ENCODE measurements at places on chromosomes 3 and 15.

- DNase-seq = no peak
Observed at GRCh38 chr3:86845726-86846125, 145.2 kb downstream of the VGLL3 start.

GRCh38 chr15:98881526-98882520 is 125.8 kb downstream of the PGPEP1L start:
- DNase-seq = no peak

DNA sequence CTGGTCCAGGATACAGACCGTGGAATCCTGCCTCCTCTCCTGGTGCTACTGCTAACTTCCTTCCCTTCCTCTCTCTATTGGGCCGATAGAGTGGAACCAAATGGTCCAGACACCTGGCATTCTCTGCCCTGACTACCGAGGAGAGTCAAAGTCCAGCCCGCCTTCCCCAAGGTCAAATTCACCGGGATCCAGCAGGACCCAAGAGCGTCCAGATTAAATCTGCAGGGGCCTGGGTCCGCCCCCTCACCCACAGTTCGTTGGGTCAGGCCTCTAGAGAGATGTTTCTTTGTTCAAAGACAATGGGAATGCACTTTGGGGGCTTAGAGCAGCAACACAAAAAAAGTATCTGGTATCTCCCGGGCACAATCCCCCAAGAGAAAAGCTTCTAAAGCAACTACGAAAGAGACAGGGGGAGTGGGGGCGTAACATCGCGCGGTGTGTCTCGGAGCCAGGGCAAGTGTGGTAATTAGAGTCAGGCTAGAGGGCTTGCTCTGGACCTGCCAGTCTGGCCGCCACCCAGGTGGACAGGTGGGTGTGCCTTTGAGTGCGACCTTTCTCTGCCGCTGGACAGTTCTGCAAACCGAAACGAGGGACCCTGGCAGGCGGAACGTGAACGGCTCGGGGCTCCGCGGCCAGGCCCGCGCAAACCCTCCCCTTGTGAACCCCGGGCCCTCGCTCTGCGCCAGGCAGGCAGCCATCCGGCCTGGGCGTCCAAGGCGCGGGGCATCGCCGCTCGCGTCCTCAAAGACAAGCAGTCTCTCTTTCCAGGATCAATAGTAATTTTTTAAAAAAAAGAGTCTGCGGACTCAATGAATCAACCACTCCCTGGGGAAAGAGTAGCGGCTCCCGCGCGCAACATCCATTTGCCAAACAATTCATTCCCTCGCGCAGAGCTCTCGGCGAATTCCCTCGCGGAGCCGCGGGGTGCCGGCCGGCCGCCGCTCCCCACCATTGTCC is 806 bp downstream of the KLHL25 start:
- no peak for DNase-seq

- no peak for DNase-seq
Observed at GRCh38 chr3:158098834-158099424, 7.3 kb downstream of the SHOX2 start.

DNA sequence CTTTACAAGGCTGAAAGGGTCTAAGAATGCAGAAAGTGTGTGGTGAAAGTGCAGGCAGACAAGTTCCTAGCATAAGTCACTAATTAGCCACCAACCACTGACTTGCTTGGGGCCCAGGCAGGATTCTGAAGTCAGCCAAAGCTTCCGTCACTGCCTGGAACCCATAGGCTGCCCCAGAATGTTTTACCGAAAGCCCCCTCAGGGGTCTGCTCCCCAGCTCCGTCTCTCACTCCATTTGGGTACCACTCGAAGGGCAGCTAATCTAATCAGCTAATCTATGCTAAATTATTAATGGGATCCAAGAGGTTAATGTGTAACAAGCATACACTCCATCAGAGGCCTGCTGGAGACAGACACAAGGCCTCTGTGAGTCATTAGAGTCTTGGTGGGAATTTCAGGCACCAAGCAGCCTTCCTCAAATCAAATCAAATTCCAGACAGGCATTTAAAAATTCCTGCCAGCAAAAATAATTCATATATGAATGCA is 13.2 kb downstream of the ADAMTS9 start:
- DNase-seq = no peak

DNA sequence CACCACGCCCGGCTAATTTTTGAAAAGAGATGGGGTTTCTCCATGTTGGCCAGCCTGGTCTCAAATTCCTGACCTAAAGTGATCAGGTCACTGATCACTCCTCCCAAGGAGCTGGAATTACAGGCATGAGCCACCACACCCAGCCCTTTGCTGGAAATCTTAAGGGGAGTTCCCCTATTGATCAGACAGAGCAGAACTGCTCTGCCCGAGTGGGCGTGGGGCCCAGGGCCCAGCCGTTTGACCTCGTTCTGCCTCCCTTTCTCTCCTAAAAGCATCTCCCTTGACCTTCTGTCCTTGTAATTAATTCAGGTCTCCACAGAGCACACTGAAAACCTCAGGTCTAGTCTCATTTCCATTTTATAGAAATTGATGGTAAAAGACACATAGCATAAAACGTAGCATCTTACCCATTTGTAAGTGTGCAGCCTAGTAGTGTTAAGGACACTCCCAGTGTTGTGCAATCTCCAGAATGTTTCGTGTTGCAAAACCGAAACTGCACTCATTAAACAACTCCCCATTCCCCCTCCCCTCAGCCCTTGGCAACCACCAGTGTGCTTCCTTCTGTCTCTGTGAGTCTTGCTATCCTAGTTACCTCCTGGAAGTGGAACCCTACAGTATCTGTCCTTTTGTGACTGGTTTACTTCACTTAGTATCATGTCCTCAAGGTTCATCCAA is 89.3 kb downstream of the SLCO3A1 start:
- DNase-seq = peak; percentile 77

DNA sequence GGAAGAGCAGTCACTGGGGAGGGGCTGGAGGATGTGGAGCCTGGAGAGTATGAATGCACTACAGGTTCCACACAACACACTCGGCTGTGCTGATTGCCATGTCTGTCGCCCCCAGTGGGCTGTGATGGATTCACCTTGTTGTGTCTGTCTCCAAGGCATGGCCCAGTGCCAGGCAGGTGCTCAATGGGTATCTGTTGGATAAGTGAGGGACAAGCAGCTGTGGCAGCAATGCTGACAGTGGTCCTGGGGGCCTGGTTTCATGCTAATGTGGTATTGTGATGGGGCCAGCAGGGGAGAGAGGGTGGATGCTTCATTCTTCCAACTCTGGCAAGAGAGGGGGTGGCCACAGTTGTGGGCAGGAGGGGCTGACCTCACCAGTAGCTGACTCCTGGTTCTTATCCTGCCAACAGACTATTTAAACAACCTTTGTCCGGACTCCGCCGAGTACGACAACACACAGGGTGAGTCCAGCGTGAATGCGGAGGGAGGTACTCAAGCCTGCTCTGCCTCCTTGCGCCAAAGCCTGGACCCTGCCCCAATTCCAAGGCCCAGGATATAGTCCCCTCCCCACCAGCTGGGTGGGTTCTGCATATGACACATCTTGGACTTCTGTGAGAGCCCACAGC is 47.3 kb upstream of the NR2C2 start:
- DNase-seq = no peak

GRCh38 chr3:127387119-127387518 is 99.3 kb upstream of the PRR20G start:
- no peak for DNase-seq

- DNase-seq = no peak
Observed at GRCh38 chr3:78402720-78403119, 1362.8 kb downstream of the ROBO2 start.

DNA sequence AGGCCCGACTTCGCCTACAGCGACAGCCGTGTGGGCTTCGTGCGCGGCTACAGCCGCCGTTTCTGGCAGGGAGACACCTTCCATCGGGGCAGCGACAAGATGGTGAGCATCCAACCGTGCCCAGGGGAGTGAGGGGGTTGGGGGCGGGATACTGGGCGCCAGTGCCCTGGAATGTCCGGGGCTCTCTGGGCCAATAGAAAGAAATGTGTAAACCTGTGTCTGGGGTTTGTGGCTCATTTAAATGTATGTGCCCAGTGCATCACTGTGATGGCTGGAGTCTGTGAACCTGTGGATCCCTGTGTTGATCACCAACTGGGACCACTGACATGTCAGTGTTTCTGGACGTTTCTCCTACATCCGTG is 423 bp downstream of the CHAC1 start:
- DNase-seq = no peak

DNA sequence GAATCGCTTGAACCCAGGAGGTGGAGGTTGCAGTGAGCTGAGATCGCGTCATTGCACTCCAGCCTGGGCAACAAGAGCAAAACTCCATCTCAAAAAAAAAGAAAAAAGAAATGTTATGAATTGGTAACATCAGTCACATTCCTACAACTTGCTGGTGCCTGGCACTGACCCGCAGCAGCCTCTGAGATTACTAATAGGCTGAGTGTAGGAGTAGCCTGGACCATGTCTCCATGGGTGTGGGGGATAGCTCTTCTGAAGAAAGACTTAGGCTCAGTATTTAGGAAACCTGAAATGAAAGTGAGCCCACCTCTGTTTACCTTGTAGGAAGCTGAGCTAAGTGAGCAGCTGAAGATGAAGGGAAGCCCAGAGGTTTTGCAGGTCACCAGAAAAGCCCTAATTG is 148.3 kb downstream of the LRRC28 start:
- no peak for DNase-seq

Measured in KG1 (cell line).